ENCODE measurements at places on chromosomes 5 and 9.

DNA sequence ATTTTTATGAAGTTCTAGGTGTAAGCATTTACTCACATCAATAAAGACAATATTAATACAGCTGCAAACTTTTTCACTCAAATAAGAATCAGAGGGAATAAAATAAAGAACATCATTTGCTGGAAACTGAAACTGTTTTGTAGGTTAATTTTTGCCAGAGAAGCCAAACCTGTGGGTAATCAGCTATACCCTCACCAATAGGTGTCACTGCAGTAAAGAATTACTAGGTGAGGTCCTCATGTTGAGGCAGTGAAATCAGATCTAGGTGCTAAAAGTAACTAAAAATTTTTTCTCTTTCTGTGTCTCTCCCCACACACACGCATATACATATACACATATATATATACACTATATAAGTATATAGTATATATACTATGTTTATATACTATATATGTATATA is 1016.3 kb upstream of the SEMA6A start:
- DNase-seq: no peak

GRCh38 chr9:134381671-134382516 is 55.6 kb downstream of the RXRA start:
- no peak for DNase-seq

DNA sequence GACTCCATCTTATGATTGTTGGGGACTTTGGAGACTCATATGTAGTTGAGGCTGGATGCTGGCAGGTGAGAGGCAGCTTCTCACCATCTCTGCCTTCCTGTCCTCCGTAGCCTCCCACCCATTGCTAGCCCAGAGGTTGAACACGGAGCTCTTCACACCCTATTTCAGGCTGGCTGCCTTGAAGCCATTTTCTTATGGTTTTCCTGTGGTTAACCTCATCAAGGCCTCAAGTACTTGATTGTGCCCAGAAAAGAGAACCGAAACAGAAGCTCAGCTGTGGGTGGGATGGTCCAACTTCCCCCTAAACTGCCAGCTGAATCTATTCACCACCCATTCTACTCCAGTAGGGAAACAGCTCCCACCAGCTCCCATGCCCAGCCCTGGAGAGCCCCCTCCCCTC is 102.9 kb downstream of the LIFR start:
- no peak for DNase-seq

GRCh38 chr5:121897341-121897740 is 45.7 kb downstream of the FTMT start:
- no peak for DNase-seq

- DNase-seq: no peak
These were observed 278.1 kb downstream of the GADD45G start for GRCh38 chr9:89882930-89883361.

GRCh38 chr5:41768692-41769091 is 101.5 kb downstream of the OXCT1 start:
- no peak for DNase-seq

- no peak for DNase-seq
These were observed 191.8 kb downstream of the PRR16 start for GRCh38 chr5:120655828-120656435.

DNA sequence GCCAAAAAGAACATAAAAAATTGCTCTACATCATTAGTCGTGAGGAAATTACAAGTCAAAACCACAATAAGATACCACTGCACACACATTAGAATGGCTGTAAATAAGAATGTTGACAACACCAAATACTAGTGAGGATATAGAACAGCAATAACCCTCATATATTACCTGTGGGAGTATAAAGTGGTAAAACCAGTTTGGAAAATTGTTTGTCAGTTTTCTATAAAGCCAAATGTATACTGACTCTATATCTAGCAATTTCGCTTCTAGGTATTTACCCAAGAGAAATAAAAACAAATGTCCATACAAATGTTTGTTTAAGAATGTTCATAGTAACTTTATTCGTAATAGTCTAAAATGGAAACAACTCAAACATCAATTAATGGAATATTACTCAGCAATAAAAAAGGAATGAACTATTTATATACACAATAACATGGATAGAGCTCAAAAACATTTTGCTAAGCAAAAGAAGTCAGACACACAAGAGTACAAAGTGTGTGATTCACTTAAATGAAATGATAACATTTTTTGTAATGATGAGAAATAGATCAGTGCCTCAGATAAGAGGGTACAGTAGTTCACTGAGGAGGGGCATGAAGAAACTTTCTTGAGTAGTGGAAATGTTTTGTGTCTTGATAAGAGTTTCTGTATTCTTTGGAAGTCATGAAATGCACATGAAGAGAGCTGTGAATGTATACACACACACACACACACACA is 219.6 kb upstream of the ZNF462 start:
- DNase-seq: no peak

GRCh38 chr5:73039082-73039481 is 81.3 kb upstream of the TMEM171 start:
- DNase-seq: no peak

DNA sequence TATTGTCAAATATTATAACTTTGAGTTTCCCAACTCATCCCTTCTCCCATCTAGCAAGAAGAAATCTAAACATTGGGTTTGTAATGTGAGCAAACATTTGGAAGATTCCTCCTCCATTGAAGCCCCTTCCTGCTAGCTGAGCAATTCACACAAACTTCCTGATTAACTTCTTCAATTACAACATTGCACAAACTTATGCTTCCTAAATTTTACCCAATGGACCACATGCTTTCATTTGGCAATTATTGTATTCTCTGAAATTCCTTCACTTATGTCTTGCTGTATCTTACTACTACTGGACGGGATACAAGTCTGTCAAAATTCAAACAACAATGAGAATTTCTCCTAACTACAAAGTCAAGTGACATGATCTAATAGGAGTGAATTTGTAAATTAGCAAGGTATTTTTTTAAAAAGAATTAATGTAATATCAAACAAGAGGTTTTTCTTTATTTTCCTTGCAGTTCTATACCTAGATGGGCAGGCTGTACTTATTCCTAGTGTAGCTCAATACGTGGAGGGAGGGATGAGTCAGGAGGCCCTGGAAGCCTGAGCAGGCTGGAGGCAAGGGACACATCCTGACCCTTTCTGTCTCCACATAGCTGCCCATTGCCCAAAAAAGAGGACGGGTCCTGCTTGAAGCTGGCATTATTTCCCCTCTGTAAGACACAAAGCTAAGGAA is 11.8 kb upstream of the IFNW1 start:
- DNase-seq: no peak

- no peak for DNase-seq
These were observed 139.9 kb downstream of the PIP5K1B start for GRCh38 chr9:68844631-68845612.

DNA sequence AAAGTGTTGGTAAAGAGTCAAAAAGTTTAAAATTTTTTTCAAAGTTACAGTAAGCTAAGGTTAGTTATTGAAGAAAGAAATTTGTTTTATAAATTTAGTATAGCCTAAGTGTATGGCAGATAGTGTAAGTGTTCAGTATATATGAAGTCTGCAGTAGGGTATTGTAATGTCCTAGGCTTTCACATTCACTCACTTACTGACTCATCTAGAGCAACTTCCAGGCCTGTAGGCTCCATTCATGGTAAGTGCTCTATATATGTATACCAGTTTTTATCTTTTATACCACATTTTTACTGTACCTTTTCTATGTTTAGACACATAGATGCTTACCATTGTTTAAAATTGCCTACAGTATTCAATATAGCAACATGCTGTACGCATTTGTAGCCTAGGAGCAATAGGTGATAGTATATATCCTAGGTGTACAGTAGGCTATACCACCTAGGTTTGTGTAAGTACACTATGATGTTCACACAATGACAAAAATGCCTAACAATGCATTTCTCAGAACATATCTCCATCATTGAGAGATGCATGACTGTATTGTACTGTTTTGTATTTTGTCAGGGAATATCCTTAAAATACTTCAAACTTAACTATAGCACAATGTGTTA is 38.5 kb downstream of the CYSTM1 start:
- no peak for DNase-seq

- DNase-seq: no peak
These were observed 403.9 kb downstream of the CDH18 start for GRCh38 chr5:19584131-19584530.

- no peak for DNase-seq
These were observed 433.1 kb downstream of the CHSY3 start for GRCh38 chr5:130337179-130337888.

DNA sequence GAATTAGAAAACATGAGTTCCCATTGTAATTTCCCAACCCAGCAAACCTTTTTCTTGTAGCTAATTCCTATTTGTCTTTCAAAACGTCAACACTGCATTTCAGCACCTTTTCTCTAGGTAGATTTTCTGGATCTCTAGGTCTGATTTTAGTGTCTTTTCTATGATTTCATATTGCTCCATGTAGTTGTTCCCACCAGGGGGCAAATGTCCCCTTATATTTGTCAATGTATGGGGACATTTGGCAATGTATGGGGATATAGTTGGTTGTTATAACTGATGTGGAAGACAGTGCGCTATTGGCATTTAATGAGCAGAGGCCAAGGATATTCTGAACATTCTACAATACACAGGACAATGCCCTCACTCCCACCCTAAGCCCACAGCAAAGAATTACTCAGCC is 273.9 kb upstream of the ADRA1B start:
- no peak for DNase-seq

DNA sequence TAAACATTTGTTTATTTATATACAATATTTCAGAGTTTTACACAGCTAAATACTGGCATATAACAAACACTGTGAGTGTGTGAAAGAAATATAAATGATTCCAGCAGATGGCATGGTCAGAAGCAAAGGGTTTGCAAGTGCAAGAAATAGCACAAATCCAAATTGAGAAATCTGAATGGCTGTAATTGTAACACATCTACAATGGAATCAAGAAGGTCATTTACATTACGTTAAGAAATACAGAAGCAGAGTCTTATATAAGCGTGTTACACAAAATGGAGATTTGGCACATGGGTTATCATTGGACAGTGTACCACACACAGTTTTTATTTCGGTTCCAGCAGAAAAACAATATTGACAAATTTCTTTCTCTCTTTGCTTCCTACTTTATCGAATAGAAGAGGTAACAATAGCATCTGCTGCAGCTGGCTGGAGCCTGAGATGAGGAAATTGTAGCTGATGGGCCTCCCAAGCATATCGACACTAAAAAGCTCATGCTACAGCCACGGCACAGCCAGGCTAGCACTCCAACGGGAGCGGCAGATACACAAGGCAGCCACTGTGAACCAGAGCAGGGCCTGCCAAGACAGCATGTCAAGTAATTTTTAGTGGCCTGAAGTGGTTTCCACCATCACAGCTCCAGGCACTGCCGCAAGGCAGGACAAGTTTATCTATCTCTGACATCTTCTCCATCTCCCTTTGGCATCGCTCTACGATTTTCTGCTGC is 564.6 kb upstream of the DMAC1 start:
- DNase-seq: no peak

Measured in stimulated activated CD8-positive, alpha-beta memory T cell treated with anti-CD3 and anti-CD28 coated beads, Interleukin-7, amount 100 ng/mL, for 24 hours (primary cell).